ENCODE measurements at places on chromosomes 7 and 10. TPM values are rescaled to one million over a fixed set of nuclear protein-coding genes. Genes with fewer than 3 reads are reported as not detected.

Gene MAP3K8
- 5.8 TPM for total RNA-seq

Gene PDZD7
- 0.46 TPM for total RNA-seq

Gene PTPRN2
- 0.53 TPM for total RNA-seq

Gene BMI1
- total RNA-seq: 48.2 TPM

Gene TMEM176B
- not detected for total RNA-seq

Gene COL26A1
- total RNA-seq: not detected

Gene CDK1
- 44.6 TPM for total RNA-seq

Gene INMT
- total RNA-seq: not detected
